ENCODE measurements at places on chromosomes 2 and 18.

GRCh38 chr2:141329964-141330363 is 800.9 kb downstream of the LRP1B start:
- no peak for DNase-seq

- DNase-seq: no peak
Observed at GRCh38 chr18:31447530-31448191, at the start of gene DSG3. TSS of gene DSG3 (plus strand) at chr18:31447741. CDS start at chr18:31447878, 137 bp downstream.

DNA sequence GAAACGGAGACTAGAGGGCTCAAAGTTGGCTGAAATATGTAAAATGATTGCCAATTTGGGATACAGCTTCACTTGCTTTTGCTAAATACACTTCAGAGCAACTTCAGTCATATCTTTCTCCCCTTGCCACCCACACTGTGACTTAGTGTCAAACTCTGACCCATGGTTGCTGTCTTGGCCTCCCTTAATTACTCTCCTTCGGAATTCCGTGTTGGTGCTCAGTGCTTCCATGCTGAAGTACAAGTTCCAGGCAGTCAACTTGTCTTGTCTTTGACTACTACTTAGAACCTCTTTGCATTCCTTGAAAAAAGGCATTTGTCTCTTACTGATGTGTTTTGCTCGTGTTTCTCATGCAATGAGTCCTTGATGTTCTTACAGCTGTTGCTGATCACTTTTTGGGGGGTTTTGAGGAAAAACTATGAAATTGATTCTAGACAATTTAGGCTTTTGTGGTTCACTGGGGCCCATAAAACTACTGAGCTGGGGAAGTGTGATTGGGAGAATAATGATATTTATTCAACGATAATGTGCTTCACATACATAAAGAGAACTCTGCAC is 146.0 kb downstream of the UBE2E3 start:
- DNase-seq: no peak

DNA sequence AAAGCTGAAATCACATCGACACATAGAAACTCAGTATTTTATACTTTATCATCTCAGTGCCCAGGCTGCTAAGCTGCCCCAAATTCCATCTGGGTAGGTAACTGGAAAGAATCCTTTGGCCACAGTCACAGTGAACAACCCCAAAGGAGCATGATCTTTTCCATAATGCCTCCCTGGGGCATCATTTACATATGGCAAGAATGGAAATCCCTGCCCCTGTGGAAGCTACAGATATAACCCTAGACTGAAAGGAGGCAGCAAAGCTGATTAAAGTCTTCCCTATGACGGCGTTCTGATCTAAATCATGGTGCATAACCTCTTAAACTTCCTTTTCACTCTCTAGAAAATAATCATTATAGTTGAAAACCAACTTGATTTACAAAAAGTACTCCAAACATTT is 41.5 kb downstream of the MAP3K19 start:
- DNase-seq: no peak

GRCh38 chr18:34018336-34018735 is 206.4 kb downstream of the NOL4 start:
- DNase-seq: no peak

DNA sequence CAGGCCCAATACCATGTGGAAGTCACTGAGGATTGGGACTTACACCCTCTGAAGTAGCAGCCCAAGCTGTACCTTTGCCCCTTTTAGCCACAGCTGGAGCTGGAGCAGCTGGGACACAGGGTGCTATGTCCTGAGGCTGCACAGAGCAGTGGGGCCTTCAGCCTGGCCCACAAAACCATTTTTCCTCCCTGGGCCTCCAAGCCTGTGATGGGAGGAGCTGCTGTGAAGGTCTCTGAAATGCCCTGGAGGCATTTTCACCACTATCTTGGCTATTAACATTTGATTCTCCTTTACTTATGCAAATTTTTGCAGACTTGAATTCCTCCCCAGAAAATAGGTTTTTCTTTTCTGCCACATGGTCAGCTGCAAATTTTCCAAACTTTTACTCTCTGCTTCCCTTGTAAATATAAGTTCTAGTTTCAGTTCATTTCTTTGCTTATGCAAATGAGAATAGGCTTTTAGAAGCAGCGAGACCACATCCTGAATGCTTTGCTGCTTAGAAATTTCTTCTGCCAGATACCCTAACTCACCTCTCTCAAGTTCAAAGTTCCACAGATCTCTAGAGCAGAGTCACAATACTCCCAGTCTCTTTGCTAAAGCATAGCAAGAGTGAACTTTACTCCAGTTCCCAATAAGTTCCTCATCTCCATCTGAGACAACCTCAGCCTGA is 213.8 kb upstream of the MGAT5 start:
- no peak for DNase-seq

- DNase-seq: no peak
Observed at GRCh38 chr18:23635283-23636070, 27.2 kb downstream of the ANKRD29 start.

DNA sequence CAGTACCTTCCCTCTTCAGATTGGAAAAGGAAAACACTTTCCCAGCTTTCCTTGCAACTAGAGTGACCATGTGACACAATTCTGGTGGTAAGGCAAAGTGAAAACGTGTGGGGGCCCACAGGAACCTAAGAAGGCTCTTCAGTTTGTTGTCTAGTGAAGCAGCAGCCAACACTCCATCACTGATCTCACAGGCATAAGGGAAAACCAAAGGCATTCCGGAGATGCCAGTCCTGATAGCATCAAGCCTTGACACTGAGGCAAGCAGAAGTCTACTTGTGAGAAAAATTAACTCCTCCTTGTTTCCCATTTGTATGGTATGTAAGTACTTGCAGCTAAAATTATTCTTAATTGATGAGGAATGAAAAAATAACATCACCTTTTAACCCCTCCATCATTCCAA is 88.3 kb downstream of the ETAA1 start:
- DNase-seq: no peak

GRCh38 chr2:88234760-88235159 is 64.6 kb downstream of the THNSL2 start:
- DNase-seq: no peak

GRCh38 chr18:74590671-74591070 is 7.0 kb upstream of the ZNF407 start:
- no peak for DNase-seq

DNA sequence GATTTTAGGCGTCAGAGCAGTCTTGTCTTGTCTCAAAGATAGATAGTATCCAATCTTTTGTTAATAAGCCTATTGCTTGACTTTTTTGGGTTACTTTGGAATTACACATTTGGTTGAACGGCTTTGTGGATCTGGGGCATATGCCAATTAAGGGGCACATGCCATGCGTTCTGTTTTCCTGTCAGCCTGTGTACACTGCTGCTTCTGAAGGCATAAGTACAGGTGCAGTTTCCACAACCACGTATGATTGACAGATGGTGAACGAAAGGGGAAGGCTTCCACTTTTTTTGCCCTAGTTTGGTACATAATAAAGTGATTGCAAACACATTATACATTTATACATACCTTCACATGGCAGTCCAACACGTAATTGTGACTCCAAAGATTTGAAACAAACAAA is 102.3 kb downstream of the RAPH1 start:
- DNase-seq: no peak

- DNase-seq: no peak
Observed at GRCh38 chr2:2550856-2551255, 219.8 kb upstream of the MYT1L start.

DNA sequence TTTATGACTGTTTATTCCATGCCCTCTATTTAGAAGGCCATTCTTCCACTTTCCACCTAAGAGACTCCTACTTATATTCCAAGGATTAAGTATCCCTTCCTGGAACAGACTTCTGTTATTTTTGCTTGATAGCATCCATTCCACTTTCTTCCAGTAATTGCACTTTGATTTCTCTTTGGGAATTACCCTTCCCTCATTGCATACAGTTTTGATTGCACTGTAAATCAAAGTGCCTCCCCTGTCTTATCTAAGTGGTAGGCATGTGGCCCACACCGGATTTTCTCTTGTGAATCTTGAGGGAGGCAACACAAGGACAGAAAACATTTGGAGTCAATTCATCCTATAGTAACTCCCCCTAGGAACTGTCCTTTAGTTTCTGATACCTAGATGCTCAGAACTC is 120.4 kb downstream of the PDE11A start:
- no peak for DNase-seq

DNA sequence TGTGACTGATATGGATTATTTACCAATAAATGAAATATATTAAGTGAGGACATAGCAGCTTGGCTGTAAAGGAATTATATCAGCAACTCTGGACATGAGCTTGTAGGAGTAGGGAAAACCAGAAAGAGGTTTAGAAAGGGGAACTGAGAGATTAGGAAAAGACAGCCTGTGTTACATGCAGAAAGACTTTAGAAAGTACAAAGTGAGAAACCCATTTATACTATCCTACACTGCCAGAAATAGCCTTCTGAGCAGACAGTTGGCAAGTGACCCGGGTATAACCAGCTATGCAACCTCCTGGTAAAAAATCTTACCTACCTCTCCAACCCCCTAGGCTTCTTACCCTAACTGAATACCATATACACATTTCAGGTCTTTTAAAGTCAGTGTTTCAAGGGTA is 134.1 kb downstream of the ANKRD44 start:
- DNase-seq: no peak

DNA sequence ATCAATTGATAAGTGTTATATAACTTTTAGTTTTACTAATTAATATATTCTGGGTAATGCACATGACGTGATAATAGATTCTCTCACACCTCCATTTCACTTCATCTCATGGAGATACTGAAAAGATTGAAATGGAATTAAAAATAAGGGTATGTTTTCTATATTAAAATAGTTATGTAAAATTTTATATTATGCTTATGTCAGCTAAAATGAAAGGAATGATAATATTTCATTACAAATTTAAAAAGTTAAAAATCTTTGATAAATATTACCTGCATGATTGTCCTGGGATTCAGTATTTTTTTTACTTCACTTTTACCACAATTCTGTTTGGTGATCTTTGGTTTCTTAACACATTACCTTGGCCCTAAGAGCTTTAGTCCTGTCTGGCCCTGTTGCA is 823.8 kb upstream of the NRXN1 start:
- DNase-seq: no peak

- no peak for DNase-seq
Observed at GRCh38 chr2:226860087-226860486, 24.2 kb downstream of the RHBDD1 start.

DNA sequence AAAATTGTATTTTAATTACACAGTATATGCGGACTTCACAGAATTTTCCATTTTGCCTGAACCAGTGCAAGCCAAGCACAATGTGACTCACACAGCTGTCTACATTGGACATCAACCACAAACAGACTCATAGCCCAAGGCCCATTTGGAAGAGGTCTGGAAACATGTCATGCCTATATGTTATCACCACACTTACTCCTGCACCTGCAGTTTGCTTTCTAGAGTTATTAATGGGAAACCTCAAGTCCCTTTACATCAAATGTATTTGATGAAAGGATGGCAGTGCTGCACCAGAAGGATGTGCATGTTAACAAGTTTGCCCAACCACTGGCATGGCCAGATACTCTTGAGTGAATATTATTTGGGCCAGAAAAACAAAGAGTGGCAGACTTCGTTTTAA is 548.9 kb upstream of the CDH2 start:
- DNase-seq: no peak

- no peak for DNase-seq
Observed at GRCh38 chr18:77144046-77144445, 11.5 kb upstream of the MBP start.

DNA sequence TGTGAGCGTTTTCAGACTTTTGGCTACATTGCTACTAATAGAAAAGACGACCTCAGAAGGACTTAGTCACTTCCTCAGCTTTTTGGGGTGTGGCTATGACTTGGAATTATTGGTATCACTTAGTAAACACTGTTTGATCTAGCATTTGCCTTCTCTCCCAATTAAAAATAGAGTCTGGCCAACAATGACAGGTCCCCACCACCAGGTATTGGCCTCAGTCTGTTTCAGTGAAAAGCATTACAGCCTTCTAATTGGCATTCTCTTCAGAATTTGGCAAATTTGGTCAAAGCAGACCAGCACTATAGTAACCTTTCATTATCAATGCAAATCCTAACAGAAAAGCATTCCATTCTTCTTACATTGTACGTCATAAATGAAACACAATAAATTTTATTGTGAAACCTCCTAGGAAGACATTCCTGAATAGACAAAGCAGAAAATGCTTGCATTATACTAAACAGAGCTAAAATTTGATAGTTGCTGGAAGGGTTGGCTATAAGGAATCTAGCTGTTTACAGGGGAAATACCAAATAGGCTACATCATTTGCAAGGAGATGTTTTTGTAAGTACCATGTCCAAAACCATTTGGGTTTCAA is 613.9 kb downstream of the IRS1 start:
- no peak for DNase-seq

DNA sequence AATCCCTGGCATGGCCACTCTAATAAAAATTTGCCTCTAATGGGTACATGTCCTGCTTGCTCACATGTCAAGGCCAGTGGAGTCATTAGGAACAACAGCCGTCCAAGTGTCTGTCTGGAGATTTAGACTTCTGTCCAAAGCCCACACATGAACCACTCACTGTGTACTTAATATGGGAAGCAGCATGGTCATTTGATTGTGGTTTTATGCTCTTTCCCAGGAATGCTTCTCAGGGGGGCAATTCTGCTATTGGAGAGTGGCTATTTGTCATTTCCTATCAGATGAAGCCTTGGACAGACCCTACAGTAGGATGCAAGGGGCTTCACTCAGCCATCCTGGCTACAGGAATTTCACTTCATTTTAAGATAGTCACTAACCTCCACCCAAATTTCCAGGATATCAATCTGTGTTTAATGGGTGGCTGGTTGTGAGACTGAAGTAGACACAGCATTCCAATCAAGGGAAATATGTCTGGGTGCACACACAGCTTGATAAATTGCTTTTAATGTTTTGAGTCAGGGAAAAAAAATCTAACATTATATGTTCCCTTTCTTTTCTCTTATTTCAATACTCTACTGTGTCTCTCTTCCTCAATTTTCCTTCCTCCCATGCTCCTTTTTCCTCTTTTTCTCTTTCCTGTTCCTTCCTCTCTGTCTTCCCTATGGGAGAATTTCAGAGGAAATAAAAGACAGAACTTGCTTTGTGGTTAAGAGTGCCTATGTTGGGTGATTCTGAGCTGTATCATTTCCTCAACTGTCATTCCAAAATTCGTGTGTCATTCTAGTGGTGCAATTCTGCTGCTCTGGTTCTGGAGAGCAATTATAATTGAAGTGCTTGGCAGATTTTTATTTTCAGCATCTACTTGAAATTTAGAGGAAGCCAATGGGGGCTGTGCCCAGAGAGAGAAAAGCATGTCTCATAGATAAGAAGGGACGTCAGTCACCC is 320.1 kb downstream of the OSR1 start:
- no peak for DNase-seq

GRCh38 chr2:104408266-104408665 is 445.6 kb upstream of the POU3F3 start:
- DNase-seq: no peak

DNA sequence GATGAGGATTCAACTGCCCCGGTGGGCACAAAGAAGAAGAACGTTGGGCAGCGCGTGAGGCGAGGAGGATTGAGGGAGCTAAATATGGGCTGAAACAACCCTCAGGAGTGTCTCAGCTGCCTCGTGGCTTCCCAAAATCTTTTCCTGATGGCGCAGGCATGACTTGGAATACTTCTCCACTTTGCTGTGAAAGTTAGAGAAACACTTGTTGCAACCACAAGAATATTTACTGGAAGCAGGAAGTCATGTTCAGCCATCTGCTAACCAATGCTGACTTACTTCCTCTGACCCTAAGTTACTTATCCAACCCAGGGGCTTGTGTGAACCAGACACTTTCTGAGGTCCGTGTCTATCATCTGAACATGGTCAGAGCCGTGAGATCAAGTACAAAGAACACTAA is 148.8 kb downstream of the ARL4C start:
- DNase-seq: no peak

Data from activated T-cell treated with anti-CD3 and anti-CD28 coated beads for 1 hour (primary cell).